GM23338 (cell line): ENCODE measurements at places on chromosomes 1 and 21. TPM values are rescaled to one million over a fixed set of nuclear protein-coding genes. Genes with fewer than 3 reads are reported as not detected.

- DNase-seq: no peak
Measured at GRCh38 chr21:41931041-41931451, 22.8 kb downstream of the C2CD2 start.

GRCh38 chr1:111952125-111952657 lies 37.3 kb downstream of the KCND3 start:
- DNase-seq: no peak

DNA sequence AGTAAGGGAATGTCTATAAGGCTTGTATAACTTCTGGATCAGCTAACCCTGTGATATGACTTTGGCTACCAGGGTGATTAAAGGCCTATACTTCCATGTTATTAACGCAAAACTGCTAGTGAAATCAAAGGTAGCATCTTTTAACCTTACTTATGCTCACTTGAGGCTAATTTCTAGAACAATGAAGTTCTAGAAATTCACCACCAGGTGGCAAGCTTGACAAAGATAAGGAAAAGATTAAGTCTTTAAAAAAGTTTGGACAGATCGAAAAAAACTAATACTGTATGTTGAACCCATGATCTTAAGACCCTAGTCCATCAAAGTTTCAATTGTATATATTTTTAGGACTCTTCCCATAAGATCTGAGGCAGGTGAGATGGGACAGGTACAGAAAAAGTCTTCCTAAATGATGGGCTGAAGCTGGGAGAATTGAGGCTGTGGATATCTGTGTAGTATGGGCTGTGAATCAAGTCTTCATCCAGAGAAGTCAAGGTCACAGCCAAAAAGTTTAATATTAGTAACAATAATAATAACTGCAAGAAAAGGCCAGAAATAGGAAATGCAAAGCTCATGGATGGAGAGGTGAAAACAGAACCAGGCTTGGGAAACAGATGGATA lies 18.8 kb downstream of the KYAT3 start:
- DNase-seq: peak; percentile 69

DNA sequence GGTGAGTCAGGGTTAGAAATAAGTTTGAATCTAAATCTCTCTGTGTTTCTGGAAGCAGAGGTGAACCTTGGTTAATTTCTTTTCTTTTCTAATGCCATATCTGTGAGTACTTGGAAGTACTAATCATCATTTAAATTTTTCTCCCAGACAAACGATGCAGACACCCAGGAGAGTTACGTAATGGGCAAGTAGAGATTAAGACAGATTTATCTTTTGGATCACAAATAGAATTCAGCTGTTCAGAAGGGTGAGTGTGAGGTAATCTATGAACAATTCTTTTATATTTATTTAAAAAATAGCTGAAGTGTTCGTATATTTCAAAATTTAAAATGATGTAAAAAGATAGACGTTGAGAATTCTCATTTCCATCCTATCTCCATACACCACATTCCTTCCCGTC lies 11.2 kb downstream of the C4BPA start:
- DNase-seq: no peak

DNA sequence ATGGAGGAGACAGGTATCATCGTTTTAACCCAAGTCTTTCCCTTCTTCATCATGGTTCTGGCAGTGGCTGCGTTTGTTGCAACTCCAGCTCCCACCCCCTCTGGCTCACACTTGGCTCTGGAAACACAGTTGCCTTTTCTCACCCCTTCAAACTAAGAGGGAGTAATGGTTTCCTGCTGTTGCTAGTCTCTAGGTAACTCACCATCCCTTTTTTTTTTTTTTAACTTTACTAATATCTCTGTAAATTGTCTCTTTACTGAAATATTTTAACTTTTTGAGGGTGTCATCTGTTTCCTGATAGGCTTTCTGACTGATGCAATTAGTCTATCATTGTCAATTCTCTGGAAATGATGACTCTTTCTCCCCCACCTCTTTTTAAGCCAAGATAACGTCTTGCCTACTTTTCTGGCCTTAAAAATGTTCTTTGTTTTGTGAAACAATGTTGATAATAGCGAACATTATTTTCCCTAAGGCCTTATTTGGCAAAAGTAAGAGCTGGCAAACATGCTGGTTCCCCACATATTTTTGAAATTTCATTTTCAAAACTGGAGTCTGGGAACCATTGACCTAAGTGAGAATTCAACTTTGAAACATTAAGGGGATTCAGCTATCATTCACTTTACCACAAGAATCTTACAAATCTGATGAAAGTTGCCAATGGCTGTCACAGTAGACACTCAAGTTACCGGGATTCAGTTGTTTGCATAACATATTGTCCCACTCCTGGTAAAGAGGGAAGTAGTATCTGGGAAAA lies 85.3 kb downstream of the LEPR start:
- peak; percentile 20 for DNase-seq

DNA sequence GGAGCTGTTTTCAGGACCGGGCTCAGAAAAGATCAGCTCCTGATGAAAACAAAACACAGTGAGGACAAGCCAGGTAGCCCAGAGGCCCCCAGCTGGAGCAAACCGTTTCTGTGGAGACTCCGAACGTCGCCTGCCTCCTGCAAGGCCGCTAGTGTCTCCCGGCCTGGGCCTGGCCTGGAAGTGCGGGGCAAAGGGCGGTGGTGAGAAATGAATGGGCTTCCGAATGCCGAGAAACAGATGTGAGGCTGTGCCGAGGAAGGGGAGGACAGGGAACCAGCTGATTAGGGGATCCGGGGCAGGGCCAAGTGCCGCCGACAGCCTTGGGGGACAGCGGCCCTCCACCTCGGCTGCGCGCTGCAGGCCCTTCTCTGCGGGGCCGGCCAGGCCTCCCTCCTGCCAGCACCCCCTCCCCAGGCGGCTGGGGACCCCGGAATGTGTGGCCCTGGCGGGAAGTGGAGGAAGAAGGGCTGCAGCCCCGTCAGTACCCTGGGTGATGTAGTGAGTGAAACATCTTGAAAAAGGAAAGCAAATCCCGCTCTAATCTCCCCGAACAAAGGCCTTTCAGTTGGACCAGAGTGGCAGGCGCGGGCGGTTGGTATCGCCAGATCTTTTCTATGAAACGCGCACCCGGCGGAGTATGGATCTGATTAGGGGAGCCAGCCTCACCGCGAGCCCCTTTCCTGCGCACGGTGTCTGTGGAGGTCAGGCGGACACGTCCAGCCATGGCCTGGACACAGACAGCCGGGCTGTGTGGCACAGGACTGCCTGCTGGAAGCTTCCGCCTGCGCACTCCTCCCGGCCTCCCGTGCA lies 52.6 kb downstream of the PRDM16 start:
- peak; percentile 28 for DNase-seq

GRCh38 chr1:211713231-211713630 lies 37.8 kb upstream of the NEK2 start:
- no peak for DNase-seq

GRCh38 chr1:165871311-165872067 lies 44.1 kb downstream of the UCK2 start:
- DNase-seq: peak; percentile 75

- no peak for DNase-seq
Measured at GRCh38 chr1:33022650-33023200, 14.0 kb downstream of the AK2 start.

The LAD1 gene
- total RNA-seq: 17.6 and 22.3 TPM in 2 replicates

The ATP1A4 gene
- total RNA-seq: 0.23 and 0.63 TPM in 2 replicates

The GBP4 gene
- total RNA-seq: 0.03 TPM in 1 of 2 replicates, not detected in the other

The HCRTR1 gene
- total RNA-seq: 1.0 TPM in 1 of 2 replicates, not detected in the other

The AGBL4 gene
- 0.85 and 1.5 TPM in 2 replicates for total RNA-seq
